HepG2 (cell line): ENCODE measurements at places on chromosomes 13 and 19.
A peak's percentile ranks its signal among the peaks of the same experiment; 100 is the strongest.

DNA sequence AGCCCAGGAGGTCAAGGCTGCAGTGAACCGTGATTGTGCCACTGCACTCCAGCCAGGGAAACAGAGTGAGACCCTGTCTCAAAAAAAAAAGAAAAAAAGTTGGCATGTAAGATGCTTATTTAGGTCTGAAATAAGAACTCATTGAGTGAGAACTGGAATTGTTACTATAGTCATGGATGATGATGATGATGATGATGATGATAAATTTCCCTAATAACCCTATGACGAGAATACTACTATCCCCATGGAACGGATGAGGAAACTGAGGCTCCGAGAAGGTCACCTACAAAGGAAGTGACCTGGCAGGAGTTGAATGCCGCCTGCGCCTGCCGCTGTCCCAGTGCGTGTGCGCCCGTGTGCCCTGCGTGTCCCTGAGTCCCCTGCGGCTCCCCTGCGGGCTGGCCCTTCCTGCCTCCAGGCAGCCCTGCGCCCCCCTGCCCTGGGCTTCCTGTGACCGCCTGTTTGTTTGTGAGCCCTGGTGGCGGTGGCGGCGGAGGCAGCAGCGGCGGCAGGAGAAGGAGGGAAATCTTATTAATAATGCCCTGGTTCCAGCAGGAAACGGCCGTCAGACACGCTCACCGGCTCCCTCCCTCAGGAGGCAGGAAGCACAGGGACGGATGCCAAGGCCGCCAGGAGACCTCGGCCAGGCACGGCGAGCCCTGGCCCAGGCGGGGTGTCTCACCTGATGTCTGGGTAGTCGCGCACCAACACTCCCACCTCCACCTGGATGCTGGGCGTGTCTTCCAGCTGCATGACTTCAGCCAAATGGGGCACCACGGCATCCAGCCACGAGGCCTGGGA, 29.6 kb downstream of the EXOC3L2 start:
- H3K36me3 ChIP-seq, result no peaks in the 10 kb centered on the region
- H3K27ac ChIP-seq, result no peak overlapping the region
- H3K4me3 ChIP-seq, result no peak overlapping the region
- H3K27me3 ChIP-seq, result peaks cover 63% of the 10 kb centered on the region
- 0 out of 2 replicates have a peak, but pooled peaks cover 8% of the 10 kb centered on the region for H3K4me1 ChIP-seq

DNA sequence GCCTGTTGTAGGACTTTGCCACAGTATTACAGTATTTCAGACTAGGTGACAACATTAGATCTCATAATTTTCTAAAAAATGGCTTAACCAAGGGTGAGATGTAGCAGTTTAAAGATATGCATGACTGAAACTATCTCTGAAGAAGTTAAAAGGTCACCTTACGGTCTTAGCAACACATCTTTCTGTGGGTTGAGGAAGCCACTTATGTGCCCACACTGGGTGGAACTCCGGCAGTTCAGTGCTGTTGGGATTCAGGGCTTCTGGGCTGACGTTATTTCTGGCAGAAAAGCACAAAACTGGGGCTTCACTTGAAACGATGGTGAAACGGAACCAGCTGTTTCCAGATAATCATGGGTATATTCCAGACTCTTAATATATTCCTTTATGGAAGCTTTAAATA, 697.3 kb downstream of the PCDH9 start:
- DNase-seq, result no peak
- no peaks in the 10 kb centered on the region for H3K4me1 ChIP-seq
- no peaks in the 10 kb centered on the region for H3K36me3 ChIP-seq

DNA sequence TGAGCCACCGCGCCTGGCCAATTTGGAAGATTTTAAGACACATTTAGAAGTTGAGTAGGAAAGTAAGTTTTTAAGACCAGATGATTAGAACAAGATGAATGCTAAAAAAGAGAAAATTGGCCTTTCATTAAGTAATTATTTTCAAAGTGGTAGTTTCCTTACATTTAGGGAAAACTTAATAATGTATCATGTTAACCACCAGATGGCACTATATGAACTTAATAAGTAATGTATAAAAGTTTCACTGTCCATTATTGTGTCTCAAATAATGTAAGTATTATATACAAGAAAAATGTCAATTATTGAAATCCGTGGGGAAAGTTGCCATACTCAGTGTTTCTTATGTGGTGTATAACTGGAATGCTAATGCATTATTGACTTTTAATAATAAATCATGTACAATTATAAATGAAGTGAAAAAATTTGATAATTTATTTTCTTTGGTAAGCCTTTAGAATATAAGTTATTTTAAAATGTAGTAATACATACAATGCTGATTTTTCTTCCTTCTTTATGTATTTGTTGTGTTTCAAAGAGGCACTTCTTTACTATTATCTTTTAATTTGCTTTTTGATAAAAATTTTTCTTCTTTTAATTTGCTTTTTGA, 29.2 kb downstream of the COG6 start:
- no peaks in the 10 kb centered on the region for H3K4me1 ChIP-seq
- H3K27ac ChIP-seq, result no peak overlapping the region
- no peak overlapping the region for H3K4me3 ChIP-seq
- H3K27me3 ChIP-seq, result no peaks in the 10 kb centered on the region
- DNase-seq, result peak; percentile 31

DNA sequence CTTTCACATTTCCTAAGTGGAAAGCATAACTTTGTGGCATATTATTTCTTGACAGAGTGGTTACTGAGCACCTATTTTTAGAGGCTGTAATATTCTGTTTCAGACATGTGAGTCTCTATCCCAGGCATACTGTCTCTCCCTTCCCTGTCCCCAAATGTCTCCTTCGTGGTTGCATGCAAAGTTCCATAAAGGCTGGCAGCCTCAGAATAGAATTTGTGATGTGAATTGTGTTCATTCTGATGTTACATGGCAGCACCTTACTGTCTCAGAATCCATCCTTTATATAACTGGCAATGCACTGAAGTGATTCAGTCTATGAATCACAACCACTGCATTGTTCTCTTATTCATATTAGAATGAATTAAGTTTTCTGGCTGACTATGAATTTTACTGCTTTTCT, 89.0 kb upstream of the SLC7A1 start:
- H3K27ac ChIP-seq, result no peak overlapping the region
- no peaks in the 10 kb centered on the region for H3K4me1 ChIP-seq
- no peak for DNase-seq

- H3K4me1 ChIP-seq, result peaks cover 32% of the 10 kb centered on the region
- no peak overlapping the region for H3K27ac ChIP-seq
- no peak overlapping the region for H3K4me3 ChIP-seq
- peaks cover 5% of the 10 kb centered on the region for H3K36me3 ChIP-seq
These were observed 66.3 kb upstream of the MCF2L start for GRCh38 chr13:112902669-112903068.

GRCh38 chr13:42561752-42562467, 12.0 kb upstream of the TNFSF11 start:
- no peaks in the 10 kb centered on the region for H3K4me1 ChIP-seq
- no peak overlapping the region for H3K27ac ChIP-seq
- DNase-seq, result no peak
- H3K27me3 ChIP-seq, result no peaks in the 10 kb centered on the region

DNA sequence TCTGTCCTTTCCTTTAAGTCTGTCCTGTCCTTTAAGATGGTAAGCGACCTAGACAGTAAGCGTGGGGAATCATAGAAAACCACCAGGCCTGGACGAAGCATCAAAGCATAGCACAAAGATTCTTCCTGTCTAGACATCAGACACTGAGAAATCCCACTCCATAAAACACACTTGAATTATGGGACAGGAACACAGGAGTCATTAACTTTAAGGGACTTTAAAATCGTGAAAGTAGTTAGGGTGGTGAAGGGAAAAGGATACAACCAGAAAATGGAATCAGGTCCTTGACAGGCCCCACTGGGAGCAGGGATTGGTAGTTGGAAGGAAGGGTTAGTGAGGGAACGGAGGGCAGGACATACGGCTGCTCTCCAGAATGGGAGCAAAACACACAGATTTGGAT, 31.6 kb upstream of the C1QTNF9 start:
- H3K36me3 ChIP-seq, result peaks cover under 1% of the 10 kb centered on the region
- no peak overlapping the region for H3K4me3 ChIP-seq
